NK-92 treated with Interleukin-12 subunit alpha and Interleukin-12 subunit beta, amount 100 ng/mL, for 24 hours (cell line): ENCODE measurements at places on chromosomes 2 and 18.

- no peak for DNase-seq
These were observed 235.4 kb downstream of the NDUFA10 start for GRCh38 chr2:239789711-239790110.

DNA sequence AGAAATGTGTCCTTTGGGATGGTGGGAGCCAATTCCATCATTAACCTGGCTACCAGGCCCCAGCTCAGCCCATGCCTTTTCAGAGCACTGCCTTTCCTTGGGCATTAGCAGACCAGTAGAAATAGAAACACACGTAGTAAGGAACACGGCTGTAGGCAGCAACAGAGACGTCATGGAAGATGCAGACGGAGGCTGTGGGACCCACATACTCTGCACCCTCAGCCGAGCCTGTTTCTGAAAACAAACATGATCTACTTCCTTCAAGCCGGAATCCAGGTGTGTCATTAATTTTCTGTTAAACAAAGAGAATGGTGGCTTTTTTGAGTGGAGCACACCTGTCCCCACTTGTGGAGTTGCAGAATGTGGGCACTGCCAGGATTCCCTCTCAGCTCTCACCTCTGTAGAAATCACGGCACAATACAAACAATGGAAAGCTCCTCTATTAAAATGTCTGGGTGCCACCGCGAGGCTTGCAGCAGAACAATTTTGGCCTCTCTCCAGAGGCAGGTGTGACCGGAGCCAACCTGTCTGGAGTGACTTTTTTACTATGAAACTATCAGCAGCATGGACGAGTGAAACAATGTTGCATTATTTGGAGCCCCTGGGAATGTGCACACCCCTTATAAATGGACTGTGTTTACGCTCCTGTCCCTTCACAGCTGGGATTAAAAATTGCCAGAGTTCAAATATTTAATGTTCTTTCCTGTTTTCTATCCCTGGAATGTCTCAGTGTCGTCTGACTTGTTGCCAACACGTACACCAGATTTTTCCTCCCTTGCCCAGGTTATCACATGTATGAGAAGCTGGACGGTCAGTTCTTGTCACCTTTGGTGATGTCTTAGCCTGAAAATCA is 31.7 kb downstream of the SPP2 start:
- DNase-seq, result no peak

- no peak for DNase-seq
These were observed 486.2 kb downstream of the EPHA4 start for GRCh38 chr2:221085936-221086335.

GRCh38 chr2:48198371-48198770 is 292.1 kb upstream of the FBXO11 start:
- no peak for DNase-seq

DNA sequence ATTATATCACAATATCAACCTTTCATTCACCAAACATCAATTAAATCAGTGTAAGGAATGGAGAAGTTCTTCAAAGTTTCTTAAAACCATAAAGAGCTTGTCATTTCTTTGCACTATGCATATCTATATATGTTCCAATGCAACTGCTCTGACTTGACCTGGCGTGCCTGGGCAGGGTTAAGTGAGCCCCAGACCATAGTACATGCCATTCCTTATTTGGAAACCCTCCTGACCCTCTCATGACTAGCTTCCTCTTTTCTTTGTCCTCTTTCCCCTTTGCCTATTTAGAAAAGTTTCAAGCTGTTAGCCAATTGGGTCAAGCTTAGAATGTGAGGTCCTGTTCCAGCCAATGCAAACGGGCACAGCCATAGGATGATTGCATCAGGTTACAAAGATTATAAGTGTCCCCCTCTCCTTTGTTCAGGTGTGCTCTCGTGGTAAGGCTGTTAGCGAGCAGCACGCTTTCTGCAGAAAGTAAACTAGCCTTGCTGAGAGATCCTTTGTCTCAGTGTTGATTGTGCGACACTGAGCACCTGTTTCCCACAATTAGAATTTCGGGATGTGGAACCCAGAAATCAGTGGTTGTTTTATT is 78.2 kb upstream of the UXS1 start:
- DNase-seq, result no peak

GRCh38 chr2:240502059-240502429 is 55.7 kb downstream of the ANKMY1 start:
- no peak for DNase-seq

- DNase-seq, result no peak
These were observed 96.3 kb upstream of the THUMPD2 start for GRCh38 chr2:39875182-39875913.

GRCh38 chr18:3092727-3093126 is 79.8 kb upstream of the LPIN2 start:
- DNase-seq, result no peak

GRCh38 chr2:137156221-137156844 is 391.0 kb downstream of the THSD7B start:
- DNase-seq, result no peak

GRCh38 chr2:26785431-26786206 is at the start of gene CENPA:
Gene CENPA, plus strand, starts transcription at chr2:26786056. Its CDS starts 141 bp downstream, at chr2:26786197.
- DNase-seq, result peak; percentile 87

DNA sequence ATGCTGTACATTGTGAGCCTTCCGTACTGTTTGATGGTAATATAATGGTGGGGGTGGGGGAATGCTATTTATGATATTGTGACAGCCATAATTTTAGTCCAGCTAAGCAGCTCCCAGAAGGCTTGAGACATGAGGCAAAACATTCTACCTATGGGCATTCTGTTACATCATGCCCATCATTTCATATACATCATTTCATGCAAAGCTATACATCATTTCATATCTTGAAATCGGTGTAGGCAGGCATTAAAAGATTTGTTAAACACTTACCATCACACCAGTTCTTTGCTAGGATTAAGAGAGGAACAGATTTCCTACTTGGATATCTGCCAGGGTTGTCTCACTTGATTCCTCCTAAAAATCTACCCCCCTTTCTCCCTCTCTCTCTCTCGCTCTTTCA is 84.5 kb downstream of the COL5A2 start:
- no peak for DNase-seq

- no peak for DNase-seq
These were observed 232.6 kb upstream of the SKOR2 start for GRCh38 chr18:47484068-47484467.

- no peak for DNase-seq
These were observed 312.2 kb downstream of the EN1 start for GRCh38 chr2:118535171-118535817.

DNA sequence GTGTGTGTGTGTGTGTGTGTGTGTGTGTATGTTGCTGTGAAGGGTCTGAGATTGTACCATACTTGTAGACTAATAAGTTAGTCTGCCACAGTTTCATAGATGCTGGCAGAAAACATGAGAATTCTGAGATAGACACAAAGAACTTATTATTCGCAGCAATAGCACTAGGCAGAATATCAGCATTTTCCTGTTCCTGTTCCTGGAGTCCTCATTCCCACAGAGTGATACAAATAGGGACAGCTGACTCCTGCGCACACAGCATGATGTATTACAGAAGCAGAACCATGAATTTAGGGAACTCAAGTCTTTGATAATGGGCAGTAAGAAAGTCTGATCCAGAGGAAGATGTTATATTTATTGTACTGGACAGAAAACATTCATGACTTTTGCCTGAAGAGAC is 1466.3 kb downstream of the DPP10 start:
- DNase-seq, result no peak

DNA sequence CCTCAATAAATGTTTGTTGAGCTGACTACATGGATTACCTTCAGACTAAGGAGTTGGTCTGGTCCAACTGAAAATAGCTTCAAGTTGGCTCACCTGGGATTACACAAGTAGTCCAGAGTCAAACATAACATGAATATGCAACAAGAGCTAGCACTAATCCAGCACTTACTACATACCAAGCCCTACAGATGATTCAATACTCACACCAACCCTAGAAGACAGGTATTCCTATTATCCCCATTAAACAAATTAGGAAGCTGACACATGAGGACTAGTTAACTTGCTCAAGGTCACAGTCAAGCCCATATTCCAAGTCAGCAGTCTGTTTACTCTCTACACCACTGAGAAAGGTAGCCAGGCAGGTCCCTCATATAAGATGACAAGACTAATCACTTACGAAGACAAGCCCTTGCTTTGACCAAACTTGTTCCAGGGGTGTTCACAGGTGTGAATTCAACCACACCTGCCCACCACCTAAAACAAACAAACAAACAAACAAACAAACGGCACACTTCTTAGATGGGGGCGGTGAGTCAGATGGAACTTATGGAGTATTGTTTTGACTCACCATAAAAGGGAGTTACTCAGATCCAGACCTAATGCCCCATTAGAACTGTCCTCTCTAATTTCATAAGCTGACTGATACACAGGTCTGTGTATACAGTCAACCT is 29.1 kb downstream of the TMEM131 start:
- no peak for DNase-seq

- no peak for DNase-seq
These were observed 16.6 kb upstream of the GALNT1 start for GRCh38 chr18:35564795-35565453.

- DNase-seq, result no peak
These were observed 18.6 kb downstream of the COLEC11 start for GRCh38 chr2:3613524-3613905.

DNA sequence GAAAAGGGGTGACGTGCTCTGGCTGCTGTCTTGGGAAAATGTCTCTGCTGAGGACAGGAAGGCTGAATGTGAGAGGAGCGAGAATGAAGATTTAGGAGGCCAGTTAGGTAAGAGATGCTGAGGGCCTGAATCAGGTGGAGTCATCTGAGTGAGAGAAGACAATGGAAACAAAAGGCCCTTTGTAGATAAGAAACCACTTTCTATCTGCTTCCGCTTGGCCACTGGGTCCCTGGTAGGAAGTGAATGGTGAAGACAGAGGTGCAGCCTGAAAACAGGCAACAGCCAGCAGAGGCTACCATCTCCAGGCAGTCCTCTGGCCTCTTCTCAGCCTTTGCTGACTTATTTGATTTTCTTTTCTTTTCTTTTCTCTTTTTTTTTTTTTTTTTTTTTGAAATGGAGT is 374.0 kb upstream of the SLC14A2 start:
- DNase-seq, result no peak

GRCh38 chr18:3340015-3340681 is 78.2 kb downstream of the MYL12B start:
- DNase-seq, result no peak

- DNase-seq, result no peak
These were observed 257.1 kb downstream of the ACKR3 start for GRCh38 chr2:236826606-236827156.

DNA sequence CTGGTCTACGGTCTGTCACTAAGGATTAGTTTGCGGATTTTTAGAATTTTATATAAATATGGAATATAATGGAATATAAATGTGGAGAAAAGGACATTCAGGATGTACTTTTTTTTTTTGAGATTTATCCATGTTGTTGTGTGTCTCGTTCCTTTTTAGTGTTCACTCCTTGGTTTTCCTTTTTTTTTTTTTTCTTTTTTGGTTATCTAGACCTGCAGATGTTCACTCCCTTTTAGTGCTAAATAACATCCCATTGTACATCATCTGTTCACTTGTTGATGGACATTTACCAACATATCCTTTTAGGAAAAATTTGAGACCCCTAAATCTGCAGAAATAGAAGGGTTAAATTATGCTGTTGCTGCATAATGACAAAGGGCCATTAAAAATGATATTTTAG is 25.5 kb upstream of the RPL37A start:
- no peak for DNase-seq

GRCh38 chr2:95509408-95509807 is 24.9 kb upstream of the TRIM43B start:
- DNase-seq, result no peak

DNA sequence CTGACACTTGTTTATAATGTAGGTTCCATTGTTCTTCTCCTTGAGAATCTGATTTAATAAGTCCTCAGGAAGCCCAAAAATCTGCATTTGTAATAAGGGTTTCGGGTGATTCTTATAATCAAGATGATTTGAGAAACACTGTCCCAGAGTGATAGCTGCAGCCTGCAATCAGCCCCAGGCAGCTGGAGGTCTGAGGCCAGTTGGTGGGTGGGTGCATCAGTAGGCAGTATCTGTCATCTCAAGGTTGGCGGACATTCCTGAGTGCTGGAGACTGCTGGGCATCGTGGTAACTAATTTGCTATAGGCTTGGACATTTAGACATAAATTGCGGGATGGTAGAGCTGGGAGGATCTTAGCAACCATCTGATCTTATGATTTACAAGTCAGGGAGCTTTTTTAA is 2.7 kb upstream of the IL18RAP start:
- DNase-seq, result no peak

DNA sequence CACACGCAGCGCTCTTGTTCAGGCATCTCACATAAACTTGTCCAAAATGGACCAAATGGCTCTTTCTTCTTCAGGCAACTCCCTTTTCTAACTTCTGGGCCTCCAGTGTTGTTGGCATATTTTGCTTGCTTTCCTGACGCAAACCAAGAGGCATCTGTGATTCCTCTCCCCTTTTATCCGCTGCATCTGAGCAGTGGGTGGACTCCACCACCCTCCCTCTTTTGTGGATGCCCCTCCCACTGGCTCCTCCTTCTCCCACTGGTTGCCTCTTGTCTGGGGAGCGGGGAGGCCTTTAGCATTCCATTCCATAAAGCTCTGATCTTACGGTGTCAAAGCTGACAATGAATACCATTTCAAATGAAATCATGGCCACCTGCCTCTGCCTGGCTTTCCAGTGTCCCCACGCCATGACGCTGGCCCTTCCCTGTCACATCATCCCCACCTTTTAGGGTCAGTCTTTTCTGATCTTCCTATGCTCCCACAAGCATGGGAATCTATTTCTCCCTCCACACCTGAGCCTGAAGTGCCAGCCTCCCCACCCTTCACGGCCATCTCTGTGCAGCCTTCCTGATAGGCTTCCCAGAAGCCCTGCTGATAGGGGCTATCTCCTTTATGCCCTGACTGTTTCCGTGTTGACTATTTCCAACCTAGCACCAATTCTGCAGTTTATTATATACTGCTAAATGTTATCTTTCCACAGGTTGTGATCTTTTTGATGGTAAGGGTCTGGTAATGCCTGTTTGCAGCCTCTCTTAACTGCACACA is 51.5 kb downstream of the RPL37A start:
- DNase-seq, result no peak

- no peak for DNase-seq
These were observed 32.3 kb upstream of the ZBTB7C start for GRCh38 chr18:48441405-48441881.

DNA sequence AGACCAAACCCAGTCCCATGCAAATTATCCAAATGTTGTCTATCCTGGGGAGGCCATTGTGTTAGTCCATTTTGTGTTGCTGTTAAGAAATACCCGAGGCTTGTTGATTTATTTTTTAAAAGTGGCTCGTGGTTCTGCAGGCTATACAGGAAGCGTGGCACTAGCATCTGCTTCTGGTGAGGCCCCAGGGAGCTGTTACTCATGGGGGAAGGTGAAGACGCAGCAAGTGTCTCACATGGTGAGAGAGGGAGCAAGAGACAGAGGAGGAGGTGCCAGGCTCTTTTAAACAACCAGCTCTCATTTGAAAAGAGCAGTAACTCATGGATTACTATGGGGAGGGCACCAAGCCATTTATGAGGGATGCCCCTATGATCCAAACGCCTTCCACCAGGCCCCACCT is 80.3 kb upstream of the ARL4C start:
- no peak for DNase-seq
